ENCODE measurements at places on chromosomes 16 and 17. TPM values are rescaled to one million over a fixed set of nuclear protein-coding genes. Genes with fewer than 3 reads are reported as not detected.

DNA sequence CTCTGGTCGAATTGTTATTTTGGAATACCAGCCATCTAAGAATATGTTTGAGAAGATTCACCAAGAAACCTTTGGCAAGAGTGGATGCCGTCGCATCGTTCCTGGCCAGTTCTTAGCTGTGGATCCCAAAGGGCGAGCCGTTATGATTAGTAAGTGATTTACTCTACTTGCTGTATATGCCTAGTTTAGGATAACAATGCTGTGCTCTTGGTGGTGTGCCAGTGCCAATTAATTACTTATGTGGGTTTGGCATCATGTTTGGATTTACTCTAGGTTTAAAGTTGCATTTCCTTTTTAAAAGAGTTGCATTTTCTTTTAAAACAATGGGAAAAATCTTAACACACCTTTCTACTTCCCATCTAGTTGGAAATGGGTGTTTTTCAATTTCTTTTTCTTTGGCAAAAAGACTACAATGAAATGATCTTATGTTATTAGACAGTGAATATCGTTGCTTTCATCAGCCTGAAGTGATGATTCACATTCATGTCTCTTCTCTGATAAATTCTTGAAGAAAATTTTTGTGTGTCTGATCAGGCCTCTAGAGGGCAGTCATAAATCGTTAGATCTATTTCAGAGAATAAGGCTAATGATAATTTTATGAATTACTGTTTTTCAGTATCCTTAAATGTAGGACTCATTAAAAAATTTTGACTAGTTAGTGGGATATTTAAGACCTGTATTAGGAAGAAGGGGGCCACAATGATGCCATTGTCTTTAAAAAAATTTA is 5.6 kb downstream of the SF3B3 start:
- H3K27me3 ChIP-seq: no peaks in the 10 kb centered on the region
- peaks cover 48% of the 10 kb centered on the region for H3K4me1 ChIP-seq
- peak overlapping the region; percentile 68 for H3K27ac ChIP-seq
- peak; percentile 32 for DNase-seq

The TP53TG3B gene
- not detected for total RNA-seq

DNA sequence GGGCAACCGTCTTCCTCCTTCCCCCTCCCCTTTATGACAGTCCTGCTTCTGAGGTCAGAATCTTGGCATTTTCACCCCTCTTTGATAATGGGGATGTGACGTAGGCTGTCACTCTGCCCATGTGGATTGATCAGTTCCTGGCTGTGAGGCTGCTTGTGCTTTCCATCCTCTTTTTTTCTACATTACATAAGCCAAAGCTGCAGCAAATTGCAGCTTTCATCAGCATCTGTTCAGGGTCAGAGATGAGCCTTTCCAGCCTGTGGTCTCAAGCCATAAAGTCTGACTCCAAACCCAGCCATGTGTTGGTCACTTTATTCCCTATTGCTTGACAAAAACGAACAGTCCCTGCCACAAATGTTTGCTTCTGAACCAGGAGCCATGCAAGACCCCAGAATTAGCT is 535.1 kb downstream of the CDH11 start:
- no peak overlapping the region for H3K4me3 ChIP-seq
- H3K36me3 ChIP-seq: no peaks in the 10 kb centered on the region
- DNase-seq: no peak
- H3K4me1 ChIP-seq: no peaks in the 10 kb centered on the region

The IL17C gene
- not detected for total RNA-seq

DNA sequence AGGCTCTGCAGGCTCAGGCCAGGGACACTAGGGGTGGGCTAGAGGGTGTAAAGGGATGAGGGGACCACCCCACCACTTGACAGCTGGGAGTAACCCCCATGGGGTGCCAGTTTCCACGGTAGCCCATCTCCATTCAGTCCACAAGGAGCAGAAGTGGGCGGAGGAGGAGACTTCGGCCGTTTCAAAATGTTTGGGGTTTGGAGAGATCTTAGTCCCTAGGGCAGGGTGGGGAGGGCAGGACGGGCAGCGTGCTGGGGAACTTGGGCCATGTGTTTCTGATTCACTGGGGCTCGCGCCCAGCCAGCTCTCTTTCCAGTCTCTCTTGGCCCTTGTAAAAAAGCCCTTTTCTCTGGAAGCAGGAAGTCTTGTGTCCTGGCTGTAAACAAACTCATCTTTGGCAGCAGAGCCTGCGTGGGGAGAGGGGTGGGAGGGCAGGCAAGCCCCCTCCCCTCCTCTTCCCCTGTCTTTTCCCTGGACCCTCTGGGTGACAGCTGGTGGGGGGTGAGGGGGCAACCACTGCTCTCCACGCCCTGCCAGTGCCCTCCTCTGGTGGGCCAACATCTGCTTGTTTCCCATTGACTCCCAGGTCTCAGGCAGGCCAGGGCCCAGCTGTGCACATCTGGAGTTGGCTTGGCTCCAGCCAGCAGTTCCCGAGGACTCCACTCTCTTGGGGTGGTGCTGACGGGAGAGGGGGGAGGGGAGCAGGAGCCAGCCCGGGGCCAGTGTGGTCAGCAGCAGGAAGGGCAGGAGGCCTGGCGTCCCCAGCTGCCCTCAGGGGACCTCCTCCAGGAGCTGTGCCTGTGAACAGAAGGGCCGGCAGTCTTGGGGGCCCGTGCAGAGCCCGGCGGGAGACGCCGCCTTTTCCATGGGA is 8.1 kb downstream of the CYGB start:
- no peaks in the 10 kb centered on the region for H3K36me3 ChIP-seq
- no peaks in the 10 kb centered on the region for H3K27me3 ChIP-seq
- H3K27ac ChIP-seq: no peak overlapping the region
- H3K4me3 ChIP-seq: no peak overlapping the region

The ADAM11 gene
- 0.35 TPM for total RNA-seq

DNA sequence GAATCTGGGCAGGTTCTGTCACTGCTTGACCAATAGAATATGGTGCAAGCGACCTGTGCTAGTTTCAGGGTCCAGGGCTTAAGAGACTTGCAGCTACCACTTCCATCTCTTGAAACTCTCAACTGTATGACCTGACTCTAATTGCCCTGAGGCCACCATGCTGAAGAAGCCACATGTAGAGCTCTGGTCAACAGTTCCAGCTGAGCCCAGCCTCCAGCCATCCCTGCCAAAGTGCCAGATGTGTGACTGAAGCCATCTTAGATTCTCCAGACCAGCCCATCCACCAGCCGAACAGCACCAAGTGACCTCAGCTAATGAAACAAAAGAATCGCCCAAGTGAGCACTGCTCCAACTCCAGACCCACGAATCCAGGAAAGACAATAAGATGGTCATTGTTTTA is 3.4 kb upstream of the MT2A start:
- peaks cover 33% of the 10 kb centered on the region for H3K4me1 ChIP-seq
- DNase-seq: no peak
- H3K4me3 ChIP-seq: no peak overlapping the region
- no peak overlapping the region for H3K27ac ChIP-seq

- H3K27me3 ChIP-seq: peaks cover 23% of the 10 kb centered on the region
- DNase-seq: peak; percentile 62
- peak overlapping the region; percentile 94 for H3K27ac ChIP-seq
- H3K4me1 ChIP-seq: peaks cover 37% of the 10 kb centered on the region
- peaks cover 30% of the 10 kb centered on the region for H3K36me3 ChIP-seq
- H3K4me3 ChIP-seq: peak overlapping the region; percentile 91
These were observed 2.0 kb downstream of the CBX4 start for GRCh38 chr17:79836972-79837887.

The CD7 gene
- total RNA-seq: 292 TPM

DNA sequence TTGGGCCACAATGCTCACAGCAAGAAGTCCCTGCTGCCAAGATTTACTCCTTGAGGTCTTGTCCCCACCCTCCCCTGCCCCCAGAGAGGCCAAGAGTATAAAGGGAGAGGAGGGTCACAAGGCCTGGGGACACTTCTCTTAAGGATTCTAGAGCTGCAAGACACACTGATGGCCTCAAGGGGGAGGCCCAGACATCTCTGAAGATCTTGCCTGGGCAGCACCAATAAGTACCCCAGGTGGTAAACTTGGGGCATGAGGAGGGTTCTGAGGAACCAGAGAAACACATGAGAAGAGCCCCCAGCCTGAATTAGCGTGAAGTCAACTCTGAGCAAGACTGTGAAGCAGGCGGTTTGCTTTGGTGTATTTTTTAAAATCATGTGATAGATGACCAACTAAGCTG is 26.8 kb upstream of the MTMR4 start:
- no peak overlapping the region for H3K4me3 ChIP-seq
- DNase-seq: no peak
- H3K4me1 ChIP-seq: no peaks in the 10 kb centered on the region
- H3K36me3 ChIP-seq: no peaks in the 10 kb centered on the region

The SLC43A2 gene
- total RNA-seq: 0.40 TPM

The SLC13A2 gene
- total RNA-seq: not detected

GRCh38 chr17:19986941-19987861 is 9.6 kb upstream of the AKAP10 start:
- no peak overlapping the region for H3K4me3 ChIP-seq
- H3K27ac ChIP-seq: no peak overlapping the region
- H3K4me1 ChIP-seq: peaks cover 3% of the 10 kb centered on the region
- peaks cover 3% of the 10 kb centered on the region for H3K27me3 ChIP-seq
- no peaks in the 10 kb centered on the region for H3K36me3 ChIP-seq

The SLFN14 gene
- not detected for total RNA-seq

DNA sequence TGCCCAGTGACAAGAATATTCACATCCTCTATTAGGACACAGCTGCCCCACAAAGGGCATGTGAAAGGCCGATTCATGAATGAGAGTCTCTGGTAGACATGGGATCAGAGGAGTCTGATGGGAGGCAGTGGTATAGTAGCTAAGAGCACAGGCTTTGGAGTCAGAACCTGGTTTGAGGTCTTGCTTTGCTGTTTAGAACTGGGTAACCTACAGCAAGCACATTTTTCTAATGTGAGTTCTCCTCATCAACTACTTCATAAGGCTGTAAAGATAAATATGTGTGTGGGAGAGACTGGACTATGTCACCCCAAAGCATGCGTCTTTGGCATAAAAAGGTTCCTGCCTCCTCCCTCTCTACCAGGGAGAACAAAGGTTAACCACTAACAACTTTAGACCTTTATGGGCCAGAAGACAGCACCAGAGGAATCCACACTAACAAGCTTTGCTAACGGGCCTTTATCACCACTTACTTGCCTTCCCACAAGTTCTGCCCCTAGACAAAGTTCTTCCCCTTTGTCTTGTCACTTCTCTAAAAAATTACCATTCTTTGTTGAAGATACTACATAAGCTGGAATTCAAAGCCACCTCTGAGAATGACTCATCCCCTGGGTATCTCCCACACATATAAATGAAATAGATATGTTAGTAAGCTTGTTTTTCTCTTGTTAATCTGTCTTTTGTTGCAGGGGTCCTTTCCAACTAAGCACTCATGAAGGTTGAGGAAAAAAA is 21.1 kb downstream of the CDR2 start:
- H3K36me3 ChIP-seq: peaks cover 72% of the 10 kb centered on the region
- no peaks in the 10 kb centered on the region for H3K27me3 ChIP-seq
- peak overlapping the region; percentile 71 for H3K27ac ChIP-seq
- no peak overlapping the region for H3K4me3 ChIP-seq
- DNase-seq: no peak

The VAT1 gene
- 10.2 TPM for total RNA-seq

All from activated CD4-positive, alpha-beta T cell treated with anti-CD3 and anti-CD28 coated beads, Interleukin-2, amount 10 ng/mL, durations not matched to agents 7 days and 5 days (primary cell).